ENCODE measurements at places on chromosomes 5 and 9.

DNA sequence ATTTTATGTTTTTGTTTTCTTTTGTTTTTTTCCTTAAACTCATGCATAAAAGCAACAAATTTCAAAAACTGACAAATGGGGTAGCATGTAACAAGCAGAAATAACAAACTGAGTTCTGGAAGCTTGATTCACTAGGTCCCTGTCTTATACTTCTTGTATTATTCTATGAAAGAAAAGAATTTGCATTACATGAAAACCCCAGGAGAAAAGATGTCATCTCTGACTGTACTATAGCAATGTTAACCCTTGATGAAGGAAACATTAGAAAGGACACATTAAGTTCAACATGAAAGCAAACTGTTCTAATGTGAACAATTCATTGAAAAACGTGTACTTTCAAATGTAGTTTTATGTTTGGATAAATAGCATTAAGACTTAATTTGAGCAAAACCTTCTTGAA is 9.2 kb downstream of the RAB14 start:
- DNase-seq, result no peak

DNA sequence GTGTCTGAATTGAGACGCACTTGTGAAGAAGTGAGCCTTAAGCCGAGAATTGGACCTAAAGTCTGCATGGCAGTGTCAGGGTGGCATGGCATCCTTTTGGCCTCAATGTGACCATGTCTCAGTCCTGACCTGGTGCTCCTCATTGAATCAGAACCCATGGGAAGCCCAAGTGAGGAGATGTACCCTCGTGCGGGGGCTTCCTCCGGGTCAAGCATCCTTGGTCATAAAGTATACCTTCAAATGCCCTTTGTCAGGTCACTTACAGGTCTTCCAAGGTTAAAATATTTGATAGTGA is 202.2 kb downstream of the GADD45G start:
- no peak for DNase-seq

DNA sequence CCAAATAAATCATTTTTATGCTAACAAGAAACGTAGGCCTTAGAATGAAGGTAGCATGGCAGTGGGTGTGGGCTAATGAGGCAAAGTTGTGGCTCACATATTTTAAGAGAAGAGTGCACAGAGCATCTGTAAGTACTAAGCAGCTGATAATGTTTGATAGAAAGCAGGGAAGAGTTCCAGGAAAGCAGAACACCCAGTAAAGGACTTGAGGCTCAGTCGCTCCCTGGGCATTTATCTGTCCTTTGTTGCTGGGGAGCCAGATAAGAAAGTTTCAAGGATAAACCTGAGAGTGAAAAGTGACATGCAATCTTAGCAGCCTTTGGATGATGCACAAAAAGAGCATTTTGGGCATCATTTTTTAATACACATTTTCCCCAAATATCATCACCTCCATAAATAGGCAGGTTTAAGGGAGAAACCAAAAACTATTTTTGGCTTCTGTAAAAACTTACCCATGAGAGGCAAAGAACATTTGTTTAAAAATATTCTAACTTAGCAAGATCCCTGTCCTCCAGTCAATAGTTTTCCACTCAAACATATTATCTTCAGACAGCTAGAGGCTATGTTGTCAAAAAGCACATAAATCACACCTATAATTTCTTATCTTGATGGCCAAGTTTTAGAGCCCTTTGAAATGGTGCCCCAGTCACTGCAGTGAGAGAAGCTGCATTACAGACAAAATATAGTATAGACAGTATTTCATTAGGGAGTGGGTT is 3.4 kb downstream of the FREM1 start:
- no peak for DNase-seq

- DNase-seq, result no peak
These were observed 125.1 kb downstream of the NPR3 start for GRCh38 chr5:32836176-32836575.

DNA sequence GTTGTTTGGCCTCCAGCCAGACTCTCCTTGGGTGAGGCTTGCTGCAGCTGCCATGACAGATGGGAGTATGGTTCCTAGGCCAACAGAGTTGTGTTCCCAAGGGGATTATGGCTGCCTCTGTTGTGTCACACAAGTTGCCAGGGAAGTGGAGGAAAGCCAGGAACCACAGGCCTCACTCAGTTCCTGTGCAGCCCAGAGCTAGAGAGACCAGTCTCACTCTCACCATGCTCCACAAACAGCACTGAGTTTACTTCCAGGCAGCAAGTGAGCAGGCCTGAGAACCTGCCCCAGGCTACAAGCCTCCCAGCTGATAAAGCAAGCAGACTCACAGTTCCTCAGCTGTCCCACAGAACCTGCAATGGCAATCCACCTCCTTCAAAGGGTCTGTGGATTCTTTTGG is 273.6 kb upstream of the TAS2R1 start:
- no peak for DNase-seq

GRCh38 chr5:159156426-159157238 is 52.7 kb downstream of the RNF145 start:
- DNase-seq, result no peak

DNA sequence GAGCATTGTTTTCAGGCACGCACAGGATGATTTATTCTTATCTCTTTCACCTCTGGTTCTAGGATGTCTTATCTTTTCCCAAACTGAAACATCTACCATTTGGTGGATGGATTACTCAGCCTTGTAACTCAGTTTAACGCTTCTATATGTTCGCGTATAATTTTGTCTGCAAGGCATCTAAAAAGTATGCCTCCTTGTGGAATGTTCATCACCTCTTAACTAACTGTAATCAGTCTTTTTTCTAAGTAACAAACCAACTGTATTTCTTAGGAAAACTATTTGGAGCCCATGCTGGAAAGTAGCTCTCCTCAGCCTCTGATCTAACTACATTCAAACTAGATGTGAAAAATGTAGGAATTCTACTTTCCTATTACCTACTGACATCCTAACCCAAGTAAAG is 11.5 kb upstream of the F2RL2 start:
- no peak for DNase-seq

- no peak for DNase-seq
These were observed 110.2 kb downstream of the DAPK1 start for GRCh38 chr9:87607859-87608258.

DNA sequence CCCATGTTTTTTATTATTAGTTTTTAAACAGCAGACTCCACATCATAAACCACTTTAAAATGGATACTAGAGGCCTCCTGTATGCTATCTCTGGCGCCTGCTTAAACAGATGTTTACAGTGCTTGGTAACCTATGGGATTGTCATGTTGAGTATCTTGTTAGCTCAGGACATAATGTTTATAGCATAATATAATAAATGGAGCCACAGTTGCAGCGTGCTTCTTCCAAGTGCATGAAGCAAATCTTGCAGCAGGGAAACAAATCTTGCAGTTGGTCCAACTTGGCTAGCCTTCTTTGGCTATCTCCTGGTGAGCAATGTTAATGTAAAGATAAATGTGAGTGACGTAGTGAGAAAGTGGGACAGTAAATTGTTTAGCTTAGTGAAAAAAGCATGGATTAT is 2.8 kb downstream of the GHR start:
- DNase-seq, result no peak

DNA sequence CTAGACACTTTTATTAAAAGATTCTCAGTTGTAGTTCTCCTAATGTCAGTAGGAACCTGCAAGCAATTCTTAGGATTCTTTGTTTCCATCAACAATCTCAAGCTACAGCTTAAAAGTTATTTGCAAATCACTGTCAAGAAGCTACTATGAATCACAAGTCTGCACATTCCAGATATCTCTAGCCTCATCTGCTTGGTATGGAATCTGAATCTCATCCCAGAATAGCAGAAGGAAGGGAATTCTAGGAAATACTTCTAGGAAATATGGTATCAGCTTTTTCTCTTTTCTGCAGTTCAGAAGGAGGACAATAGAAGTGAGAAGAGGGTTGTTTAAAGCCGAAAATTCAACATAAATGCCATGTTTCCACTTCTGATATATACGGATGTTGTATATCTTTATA is 792.2 kb upstream of the CDH9 start:
- no peak for DNase-seq

DNA sequence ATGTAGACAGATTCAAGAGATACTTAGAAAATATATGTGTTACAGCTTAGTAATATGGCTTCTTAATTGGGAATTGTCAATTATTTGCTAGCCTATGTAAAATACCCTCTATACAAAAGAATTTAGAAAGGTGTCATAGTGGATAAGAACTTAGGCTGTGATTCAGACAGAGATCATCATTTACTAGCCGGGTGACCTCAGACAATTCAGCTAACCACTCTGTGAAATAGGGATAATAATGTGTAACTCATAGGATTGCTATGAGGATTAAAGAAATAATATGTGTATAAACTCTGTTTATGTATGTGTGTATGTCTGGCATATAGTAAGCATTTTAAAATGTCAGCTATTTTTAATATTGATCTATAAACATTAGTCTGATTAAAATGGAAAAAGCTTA is 5.9 kb upstream of the LARS1 start:
- no peak for DNase-seq

DNA sequence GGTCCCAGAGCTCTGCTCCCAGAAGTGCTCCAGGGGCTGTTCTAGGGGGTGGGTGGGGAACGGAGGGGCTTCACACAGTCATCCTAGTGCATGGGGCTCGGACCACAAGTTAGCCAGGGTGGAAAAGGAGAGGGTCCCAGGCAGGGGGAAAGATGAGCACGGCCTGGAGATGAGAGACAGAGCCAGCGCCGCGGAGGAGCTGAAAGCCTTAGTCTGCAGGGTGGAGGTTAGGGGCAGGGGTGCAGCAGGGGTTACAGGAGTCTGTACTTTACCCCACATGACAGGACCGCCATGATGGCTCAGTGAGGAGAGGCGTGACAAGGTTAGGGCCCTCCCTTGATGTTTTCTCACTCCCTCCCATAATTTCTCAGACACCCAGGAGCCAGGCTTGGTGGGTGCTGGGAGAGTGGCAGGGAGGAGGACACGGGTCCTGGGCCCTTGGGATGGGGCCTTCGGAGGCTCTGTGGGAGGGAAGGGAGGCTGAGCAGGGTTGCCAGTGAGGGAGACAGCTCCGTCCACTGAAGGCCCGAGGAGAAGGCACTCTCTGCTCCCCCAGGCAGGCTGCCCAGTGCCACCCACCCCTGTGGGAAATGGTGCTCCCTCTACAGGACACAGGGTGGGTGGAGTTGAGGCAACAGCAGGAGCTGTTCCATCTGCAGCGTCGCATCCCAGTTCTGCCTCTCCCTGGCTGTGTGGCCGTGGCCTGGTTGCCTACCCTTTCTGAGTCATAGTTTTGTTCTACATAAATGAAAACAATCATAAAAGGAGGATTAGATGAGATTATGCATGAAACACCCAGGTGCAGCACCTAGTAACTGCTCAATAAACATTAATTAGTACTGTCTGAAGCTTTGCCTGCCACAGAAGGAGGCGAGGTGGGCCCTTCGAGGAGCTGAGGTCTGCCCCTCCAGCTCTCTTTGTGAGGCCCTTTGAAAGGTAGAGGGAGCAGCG is 66.2 kb downstream of the NDST1 start:
- no peak for DNase-seq

DNA sequence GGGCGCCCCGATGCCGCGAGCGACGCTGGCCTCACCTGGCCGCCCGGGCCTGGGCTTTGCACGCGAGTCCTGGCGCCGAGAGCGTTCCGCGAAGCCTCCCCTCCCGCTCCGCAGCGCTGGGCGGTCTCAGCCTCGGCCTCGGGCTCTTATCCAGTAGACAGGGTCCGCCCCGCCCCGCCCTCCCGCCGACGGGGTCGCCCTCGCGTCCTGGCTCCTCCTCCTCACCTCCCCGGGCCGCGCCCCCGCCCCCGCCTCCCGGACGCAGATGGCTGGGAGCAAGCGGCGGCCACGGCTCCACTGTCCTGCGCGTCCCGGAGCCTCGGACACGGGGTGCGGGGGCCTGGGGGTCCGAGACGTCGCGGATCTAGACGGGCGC is at the start of gene SLC6A3:
Gene SLC6A3, minus strand, starts transcription at position 128 of the 376 bp plus-strand sequence. CDS start 2,243 bp downstream, outside the sequence.
- no peak for DNase-seq

DNA sequence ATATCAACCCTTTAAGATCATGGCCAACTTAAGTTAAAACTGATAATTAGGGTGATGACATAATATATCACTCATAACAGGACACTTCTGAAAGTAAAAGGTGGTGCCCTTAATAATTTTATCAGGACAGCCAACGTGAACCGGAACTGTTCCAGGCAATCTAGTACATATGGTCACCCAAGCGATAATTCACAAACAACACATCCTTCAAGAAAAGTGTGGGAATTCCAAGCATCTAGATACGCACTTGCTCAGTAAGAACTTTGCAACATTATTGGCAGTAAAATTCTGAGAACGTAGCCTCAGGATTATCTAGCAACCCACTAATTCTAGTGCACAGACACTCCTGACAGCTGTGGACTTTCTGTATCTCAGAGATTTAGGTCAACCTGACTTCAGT is 85.7 kb downstream of the ALDH7A1 start:
- DNase-seq, result no peak

GRCh38 chr5:147554261-147554817 is 44.5 kb upstream of the DPYSL3 start:
- no peak for DNase-seq

DNA sequence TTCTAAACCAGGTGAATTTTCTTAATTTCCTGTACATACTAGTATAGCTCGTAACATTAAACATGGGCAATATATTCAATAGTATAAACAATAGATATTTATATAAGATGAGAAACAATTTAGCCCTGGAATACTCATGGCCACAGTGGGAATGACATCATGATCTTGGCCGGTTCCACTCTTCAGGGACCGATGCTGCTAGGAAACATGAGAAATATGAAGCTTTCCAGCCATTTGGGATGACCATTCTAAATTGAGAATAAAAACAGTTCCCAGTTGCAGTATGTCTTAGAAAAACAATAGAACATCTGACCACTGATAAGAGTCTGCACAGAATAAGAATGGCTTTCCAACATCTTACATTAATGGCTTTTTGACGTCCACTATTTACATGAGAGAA is 33.3 kb upstream of the SLCO6A1 start:
- DNase-seq, result no peak
